ENCODE measurements at places on chromosomes 16 and 17. TPM values are rescaled to one million over a fixed set of nuclear protein-coding genes. Genes with fewer than 3 reads are reported as not detected.

The SYCE1L gene
- total RNA-seq, result 0.65 TPM

The GNAO1 gene
- 0.09 TPM for total RNA-seq

The ASB16 gene
- total RNA-seq, result not detected

The ZP2 gene
- total RNA-seq, result not detected

The PPP1R27 gene
- not detected for total RNA-seq

The SLC5A11 gene
- total RNA-seq, result not detected

The TMEM238L gene
- not detected for total RNA-seq

The NPIPA2 gene
- not detected for total RNA-seq

The TBC1D3K gene
- not detected for total RNA-seq

The CLTC gene
- 220 TPM for total RNA-seq

The ATP2C2 gene
- total RNA-seq, result 20.0 TPM

The CWC25 gene
- total RNA-seq, result 8.5 TPM

The HBA1 gene
- 0.99 TPM for total RNA-seq

The C16orf86 gene
- 1.5 TPM for total RNA-seq

The HOXB8 gene
- not detected for total RNA-seq

The GPR179 gene
- not detected for total RNA-seq

The TBX4 gene
- not detected for total RNA-seq

The ESRP2 gene
- 55.9 TPM for total RNA-seq

The SPN gene
- total RNA-seq, result not detected

The CES5A gene
- total RNA-seq, result not detected

The ANKS4B gene
- not detected for total RNA-seq

The CD19 gene
- not detected for total RNA-seq

The EIF1 gene
- 116 TPM for total RNA-seq

The HOXB13 gene
- total RNA-seq, result not detected

The PRR11 gene
- total RNA-seq, result 147 TPM

The SRR gene
- total RNA-seq, result 17.8 TPM

The FGF11 gene
- total RNA-seq, result 32.1 TPM

The ABCA9 gene
- total RNA-seq, result not detected

The FOXN1 gene
- 2.7 TPM for total RNA-seq

The TP53TG3F gene
- not detected for total RNA-seq

The HOXB4 gene
- not detected for total RNA-seq

The OR1F1 gene
- total RNA-seq, result 0.78 TPM

The C16orf96 gene
- not detected for total RNA-seq

The PRM2 gene
- not detected for total RNA-seq

The TRAF7 gene
- total RNA-seq, result 65.4 TPM

The KCNG4 gene
- not detected for total RNA-seq

The CIAPIN1 gene
- 45.3 TPM for total RNA-seq

The PSME3 gene
- 130 TPM for total RNA-seq

The MYH2 gene
- not detected for total RNA-seq

The CCL3 gene
- not detected for total RNA-seq

The PLEKHH3 gene
- 55.3 TPM for total RNA-seq

The ADORA2B gene
- 41.3 TPM for total RNA-seq

The TP53TG3 gene
- not detected for total RNA-seq

The TPPP3 gene
- 0.19 TPM for total RNA-seq

The PYY gene
- not detected for total RNA-seq

The SLFN5 gene
- 18.5 TPM for total RNA-seq

The ATAD5 gene
- 4.7 TPM for total RNA-seq

The CCL2 gene
- total RNA-seq, result not detected

The DHX8 gene
- 31.5 TPM for total RNA-seq

The CSH1 gene
- total RNA-seq, result not detected

The ERN2 gene
- 0.49 TPM for total RNA-seq

The GRB7 gene
- 26.3 TPM for total RNA-seq

The BCL6B gene
- not detected for total RNA-seq

The C1QTNF8 gene
- total RNA-seq, result not detected

Measured in airway epithelial cell (primary cell).